ENCODE measurements at places on chromosomes 5 and 9.

DNA sequence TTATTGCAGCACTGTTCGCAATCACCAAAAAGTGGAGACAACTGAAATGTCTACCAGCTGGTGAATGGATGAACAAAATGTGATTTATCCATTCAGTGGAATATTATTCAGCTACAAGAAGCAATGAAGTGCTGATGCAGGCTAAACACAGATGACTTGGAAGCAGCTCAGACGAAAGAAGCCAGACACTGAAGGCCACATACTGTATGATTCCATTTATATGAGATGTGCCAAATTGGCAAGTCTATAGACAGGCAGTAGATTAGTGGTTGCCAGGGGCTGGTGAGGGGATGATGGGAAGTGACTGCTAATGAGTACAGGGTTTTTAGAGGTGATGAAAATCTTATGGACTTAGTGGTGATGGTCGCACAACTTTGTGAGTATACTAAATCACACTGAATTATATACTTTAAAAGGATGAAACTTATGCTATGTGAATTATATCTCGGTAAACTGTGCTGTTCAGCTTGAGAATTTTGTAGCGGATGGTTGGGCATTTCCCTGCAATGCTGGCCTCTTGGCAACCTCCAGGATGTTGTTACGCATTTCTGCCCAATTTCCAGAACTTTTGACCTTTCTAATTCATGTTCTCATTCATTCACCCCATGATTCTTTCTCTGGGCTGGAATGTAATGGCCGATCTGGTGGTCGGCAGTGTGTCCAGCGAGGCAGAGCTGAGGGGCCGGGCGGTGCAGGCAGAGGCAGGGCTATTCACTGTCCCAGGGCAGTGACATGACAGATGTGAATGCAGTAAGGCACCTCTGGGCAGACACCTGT lies 22.0 kb upstream of the WNK2 start:
- DNase-seq: no peak

- DNase-seq: no peak
These were observed 78.4 kb downstream of the SEMA5A start for GRCh38 chr5:9467199-9468059.

GRCh38 chr9:80040457-80040856 lies 468.7 kb downstream of the TLE4 start:
- no peak for DNase-seq

- DNase-seq: no peak
These were observed 138.5 kb downstream of the SLIT3 start for GRCh38 chr5:169162407-169162806.

DNA sequence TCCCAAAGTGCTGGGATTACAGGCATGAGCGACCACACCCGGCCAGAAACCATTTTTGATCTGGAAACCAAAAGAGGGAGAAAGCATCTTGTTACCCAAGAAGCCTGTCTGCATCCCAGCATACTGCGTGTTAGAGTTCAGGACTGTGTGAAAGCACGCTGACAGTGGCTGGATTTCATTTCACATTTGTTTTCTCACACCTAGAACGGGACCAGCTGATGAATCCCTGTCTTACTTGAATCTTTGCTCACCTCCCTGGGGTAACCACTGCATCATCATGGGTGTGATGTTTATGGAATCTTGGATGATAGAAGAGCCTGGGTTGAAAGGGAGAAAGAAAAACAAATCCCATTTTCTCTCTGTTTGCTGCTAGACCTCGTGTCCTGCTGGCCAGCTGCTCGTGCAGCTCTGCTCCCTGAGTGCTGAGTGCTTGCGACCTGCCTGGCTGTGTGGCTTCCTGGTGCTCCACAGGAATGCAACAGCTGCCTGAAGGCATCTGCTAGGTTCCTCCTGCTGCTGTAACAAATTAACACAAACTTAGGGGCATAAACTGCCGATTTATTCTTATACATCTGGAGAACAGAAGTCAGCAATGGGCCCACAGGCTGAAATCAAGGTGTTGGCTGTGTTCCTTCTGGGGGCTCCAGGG lies 378.3 kb upstream of the DAP start:
- DNase-seq: no peak

DNA sequence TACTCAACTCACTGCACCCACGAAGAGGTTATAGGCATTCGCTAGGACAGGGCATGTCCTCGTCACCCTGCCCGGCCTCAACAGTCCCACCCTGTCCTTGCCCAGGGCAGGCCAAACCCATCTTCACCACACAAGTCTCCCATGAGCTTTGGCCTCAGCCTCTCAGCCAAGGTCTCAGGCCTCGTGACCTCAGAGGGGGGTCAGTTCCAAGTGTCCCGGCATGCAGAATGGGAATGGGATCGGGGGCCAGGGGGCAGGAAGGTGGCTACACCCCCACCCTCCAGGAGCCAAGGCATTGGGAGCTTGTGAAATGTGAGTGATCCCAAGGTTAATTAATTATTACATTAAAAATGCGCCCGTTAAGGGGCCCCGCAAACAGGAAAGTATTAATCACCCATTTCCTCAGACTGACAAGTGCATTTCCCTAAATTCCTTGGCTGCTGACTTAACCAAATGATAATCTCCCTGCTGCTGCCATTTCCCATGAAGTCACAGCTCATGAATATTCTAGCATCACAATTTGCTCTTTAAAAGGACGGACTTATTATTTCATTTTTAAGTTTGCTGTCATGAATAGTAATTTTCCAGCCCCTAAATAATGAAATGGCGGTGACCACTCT lies 8.0 kb upstream of the UBAC1 start:
- no peak for DNase-seq

- DNase-seq: no peak
These were observed 40.6 kb downstream of the ADCY2 start for GRCh38 chr5:7436521-7436920.

DNA sequence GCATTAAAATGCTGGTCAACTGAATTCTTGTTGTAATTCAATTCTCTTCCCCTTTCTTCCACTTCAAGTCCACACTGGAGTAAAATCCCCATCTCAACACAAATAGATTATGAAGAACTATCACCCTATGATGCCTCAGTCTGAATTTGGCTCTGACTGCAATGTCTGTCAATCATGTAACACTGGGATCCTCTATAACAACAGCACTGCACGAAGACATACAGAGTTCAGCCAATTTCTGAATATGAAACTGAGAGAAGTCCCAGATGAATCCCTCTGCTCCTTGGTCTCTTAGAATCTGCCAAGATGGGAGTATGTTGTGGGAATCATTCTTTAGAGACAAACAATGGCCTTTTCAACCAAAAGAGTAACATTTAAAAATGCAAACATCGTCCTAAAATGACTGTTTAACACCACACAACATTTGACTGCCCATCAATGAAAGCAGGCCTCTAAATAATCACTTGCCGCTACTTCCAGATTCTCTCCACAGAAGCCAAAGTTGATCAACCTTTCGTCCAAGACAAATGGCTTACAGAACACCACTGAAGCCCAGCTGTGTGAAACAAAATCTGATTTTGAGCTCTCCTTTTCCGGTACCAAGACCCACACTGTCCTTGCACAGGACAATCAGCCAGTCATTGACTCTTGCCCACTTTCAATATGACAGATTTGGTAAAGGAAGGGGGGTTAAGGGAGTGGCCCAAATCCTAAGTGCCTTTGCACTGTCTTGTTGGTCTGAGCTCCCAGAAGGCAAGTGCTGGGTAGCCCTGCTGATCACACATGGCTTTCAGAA lies 258.0 kb downstream of the EBF1 start:
- DNase-seq: no peak

GRCh38 chr9:34216325-34216724 lies 37.5 kb downstream of the UBAP1 start:
- no peak for DNase-seq

DNA sequence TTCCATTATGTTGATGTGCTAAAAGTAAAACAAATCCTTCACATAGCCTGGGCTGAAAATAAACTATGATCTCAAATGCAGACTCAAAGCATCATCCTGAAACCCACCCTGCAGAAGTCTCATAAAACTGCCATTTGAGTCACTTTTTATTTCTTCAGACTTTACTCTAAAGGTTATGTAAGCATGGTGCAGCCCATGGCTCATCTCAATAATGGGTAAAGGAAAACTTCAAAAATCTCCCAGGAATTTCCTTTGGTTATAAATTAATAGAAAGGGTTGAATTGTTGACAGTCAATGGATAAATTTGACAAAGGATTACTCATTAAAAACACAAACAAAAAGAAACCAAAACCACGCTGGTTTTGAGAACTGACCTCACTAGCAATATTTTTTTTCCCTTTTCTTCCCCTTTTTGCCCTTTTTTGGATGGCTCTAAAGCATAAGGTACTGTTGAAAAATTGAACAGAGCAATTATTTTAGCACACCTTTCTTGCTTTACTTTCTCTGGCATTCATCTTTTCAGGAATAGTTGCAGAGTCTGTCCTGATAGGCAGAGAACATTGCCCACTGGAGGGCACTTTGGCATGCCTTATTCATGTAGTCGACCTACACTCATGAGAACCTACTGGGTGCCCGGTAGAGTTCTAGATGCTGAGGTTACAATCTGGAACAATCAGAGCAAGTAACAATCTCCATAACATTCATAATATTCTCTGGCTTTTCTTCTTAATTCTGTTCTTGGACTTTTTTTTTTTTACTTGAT lies 191.4 kb downstream of the TMEM167A start:
- DNase-seq: no peak

- DNase-seq: no peak
These were observed 1.7 kb upstream of the RECK start for GRCh38 chr9:36035006-36035405.

Measured in NCI-H1092 (cell line).